ENCODE measurements at places on chromosomes 2 and 18. TPM values are rescaled to one million over a fixed set of nuclear protein-coding genes. Genes with fewer than 3 reads are reported as not detected.

GRCh38 chr2:37323176-37323780 lies 1.4 kb downstream of the PRKD3 start:
- no peak for DNase-seq

GRCh38 chr2:98463551-98463971 lies 18.9 kb downstream of the INPP4A start:
- DNase-seq: no peak

- DNase-seq: no peak
These were observed 133.4 kb downstream of the FTCDNL1 start for GRCh38 chr2:199717587-199717907.

GRCh38 chr2:25552318-25552717 lies 121.1 kb downstream of the DTNB start:
- DNase-seq: no peak

GRCh38 chr2:53230691-53231090 lies 536.9 kb upstream of the CHAC2 start:
- no peak for DNase-seq

Gene GKN2
- total RNA-seq: not detected

DNA sequence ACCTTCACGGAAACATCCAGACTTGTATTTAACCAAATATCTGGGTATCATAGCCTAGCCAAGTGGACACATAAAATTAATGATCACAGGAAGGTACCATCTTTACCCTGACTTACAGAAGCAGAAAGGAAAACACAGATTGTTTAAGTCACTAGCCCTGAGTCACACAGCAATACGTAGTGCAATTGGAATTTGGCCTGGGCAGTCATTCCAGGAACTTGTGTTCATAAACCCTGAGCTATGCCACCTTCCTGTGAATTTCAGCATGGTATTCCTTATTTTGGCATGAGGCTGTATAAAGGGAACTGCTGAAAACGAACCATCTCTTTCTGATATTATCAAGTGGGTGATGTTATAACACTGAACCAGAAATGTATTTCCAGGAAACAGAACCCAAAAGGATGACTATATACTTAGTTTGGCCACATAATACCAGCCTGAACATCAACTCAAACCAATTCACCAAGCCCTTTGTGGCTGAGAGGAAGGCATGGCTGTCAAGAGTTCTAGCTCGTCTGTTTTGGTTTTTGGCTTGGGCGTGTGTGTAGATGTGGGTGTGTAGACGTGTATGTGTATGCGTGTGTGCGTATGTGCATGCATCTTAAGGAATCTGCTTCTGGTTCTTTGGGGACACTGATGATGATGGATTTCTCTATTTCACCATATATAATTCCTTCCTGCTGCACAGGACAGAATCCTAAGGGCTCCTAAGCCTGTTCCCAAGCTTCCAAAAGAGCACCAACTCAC lies 533.4 kb upstream of the ID2 start:
- DNase-seq: no peak

DNA sequence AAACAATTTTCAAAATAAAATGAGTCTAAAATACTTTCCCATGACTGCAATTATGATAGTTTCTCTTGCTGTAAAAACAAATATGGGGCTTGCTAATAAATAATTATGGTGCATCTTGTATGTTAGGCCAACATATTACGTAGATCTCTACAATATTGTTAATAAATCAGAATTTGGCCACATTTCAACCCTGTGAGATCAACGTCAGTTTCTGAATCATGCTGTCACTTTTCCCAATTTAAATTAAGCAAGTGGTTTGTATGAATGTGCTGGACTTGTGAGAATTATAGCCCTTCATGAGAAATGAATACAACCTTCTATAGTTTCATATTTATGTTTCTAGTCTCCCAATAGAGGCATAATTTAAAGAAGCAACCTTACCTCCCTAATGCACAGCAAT lies 808.9 kb downstream of the SUCLG1 start:
- DNase-seq: no peak

DNA sequence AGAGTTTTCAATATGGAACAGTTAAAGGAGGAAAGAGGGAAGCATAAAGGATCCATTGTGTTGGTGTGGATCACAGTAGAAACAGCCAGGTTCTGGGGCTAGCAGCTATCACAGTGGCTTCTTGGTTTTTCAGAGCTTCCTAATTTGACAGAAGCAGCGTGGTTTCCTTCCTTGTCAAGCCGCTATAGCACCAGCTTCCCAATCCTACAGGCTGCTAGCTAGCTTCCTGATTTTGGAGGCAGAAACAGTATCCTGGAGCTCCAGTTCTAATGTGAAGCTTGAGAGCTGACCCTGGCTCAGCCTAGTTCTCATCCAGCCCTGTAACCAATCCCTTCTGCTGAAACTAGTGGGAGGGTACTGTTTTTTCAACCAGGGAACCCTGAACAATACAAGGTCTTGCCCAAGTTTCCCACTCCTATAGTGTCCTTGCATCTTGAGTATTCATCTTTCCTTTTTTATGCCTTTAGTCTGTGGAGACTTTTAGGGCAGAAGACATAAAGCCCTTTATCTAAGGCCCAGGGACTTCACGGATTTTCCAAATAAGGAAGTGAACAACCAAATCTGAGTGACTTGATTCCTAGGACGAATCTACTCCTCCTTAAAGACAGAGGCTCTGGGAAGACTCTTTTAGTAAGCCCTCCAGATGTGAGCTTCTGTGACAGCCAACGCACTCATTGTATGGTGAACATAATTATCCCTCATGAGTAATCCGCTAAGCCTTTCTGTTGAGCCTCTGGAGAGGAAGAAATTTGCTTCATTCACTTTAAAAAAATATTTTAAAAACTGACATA lies 33.8 kb downstream of the CCDC93 start:
- no peak for DNase-seq

Gene MZT2B
- 450 TPM for total RNA-seq

- DNase-seq: no peak
These were observed 155.8 kb downstream of the SH3BP4 start for GRCh38 chr2:235107640-235107951.

Gene MROH2A
- not detected for total RNA-seq

DNA sequence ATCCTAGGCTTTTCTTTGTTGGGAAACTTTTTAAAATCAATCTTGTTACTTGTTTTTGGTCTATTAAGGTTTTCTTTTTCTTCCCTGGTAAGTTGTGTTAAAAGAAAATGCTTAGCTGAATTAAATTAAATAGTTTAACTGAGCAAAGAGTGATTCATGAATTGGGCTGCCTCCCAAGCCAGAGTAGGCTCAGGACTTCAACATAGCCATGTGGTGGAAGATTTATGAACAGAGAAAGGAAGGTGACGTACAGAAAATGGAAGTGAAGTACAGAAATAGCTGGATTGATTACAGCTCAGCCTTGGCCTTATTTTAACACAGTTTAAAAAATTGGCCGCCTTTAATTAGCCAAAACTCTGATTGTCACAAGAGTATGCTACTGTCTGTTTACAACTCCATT lies 27.9 kb upstream of the GALNT5 start:
- no peak for DNase-seq

Gene EVX2
- not detected for total RNA-seq

DNA sequence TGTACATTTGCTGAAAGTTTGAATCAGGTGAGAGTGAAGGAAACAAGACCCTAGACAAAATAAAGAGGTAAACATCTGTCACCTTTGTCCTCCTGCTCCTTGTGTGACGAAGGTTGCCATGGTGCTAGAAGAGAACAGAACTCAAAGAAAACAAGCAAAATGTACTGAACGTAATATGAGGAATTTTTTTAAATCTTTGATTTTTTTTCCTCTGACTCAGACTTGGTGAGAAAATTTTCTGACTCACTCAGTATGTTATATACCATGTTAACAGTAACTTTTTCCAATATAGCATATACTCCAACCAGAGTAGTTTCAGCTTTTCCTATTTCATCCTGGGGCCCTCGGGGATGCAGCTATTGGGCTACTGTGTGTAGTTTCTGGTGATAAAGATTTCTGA lies 2114.6 kb upstream of the PIK3C3 start:
- no peak for DNase-seq

- DNase-seq: no peak
These were observed 54.6 kb upstream of the RASGRP3 start for GRCh38 chr2:33421820-33422219.

GRCh38 chr18:46281185-46282176 lies 177.3 kb downstream of the HAUS1 start:
- peak; percentile 70 for DNase-seq

- DNase-seq: no peak
These were observed 252.5 kb downstream of the XIRP2 start for GRCh38 chr2:167140767-167141166.

Gene MXD1
- 20.7 TPM for total RNA-seq

- no peak for DNase-seq
These were observed 65.3 kb upstream of the WIPF1 start for GRCh38 chr2:174662859-174663258.

DNA sequence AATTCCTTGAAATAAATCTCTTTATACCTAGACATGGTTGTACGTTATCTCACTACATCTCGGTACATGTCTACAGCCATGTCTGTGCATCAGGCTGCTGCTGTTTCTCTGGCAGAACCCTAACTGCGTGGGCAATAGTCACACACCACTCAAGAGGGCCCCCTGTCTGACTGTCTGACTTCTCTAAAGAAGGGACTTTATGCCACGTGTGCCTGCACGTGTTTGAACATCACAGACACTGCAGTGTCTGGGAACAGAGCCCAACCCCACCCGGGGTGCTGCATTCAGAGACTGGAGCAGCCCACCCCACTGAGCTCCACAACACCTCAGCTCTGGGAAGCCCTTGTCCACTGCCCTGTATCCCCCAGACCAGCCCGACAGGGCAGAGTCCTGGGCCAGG lies 55.0 kb downstream of the KIF1A start:
- DNase-seq: no peak

DNA sequence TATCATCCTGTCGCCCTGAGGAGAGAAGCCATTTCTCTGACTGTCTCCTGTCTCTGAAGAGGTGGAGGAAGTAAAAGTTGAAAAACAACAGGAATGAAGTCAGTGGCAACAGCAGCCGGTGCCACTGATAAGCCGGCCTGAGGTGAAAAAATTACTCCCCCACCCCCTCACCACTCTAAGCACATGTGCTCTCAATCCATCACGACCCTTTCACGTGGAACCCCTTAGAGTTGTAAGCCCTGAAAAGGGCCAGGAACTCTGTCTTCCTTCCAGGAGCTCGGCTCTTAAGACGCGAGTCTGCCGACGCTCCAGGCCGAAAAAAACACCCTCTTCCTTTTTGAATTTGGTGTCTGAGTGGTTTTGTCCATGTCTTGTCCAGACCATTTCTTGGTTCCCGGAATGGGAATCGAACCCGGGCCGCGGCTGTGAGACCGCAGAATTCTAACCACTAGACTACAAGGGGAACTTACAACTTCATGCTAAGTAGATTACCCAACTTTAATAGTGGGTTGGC lies 40.7 kb upstream of the TRIM43 start:
- no peak for DNase-seq

Gene SKA1
- total RNA-seq: 34.6 TPM

Gene SCYGR4
- total RNA-seq: not detected

- DNase-seq: no peak
These were observed 20.0 kb downstream of the SMC6 start for GRCh38 chr2:17733599-17733998.

- no peak for DNase-seq
These were observed 27.8 kb downstream of the ANO7 start for GRCh38 chr2:241216211-241216761.

- DNase-seq: no peak
These were observed 694.9 kb upstream of the KLHL29 start for GRCh38 chr2:22690096-22690495.

DNA sequence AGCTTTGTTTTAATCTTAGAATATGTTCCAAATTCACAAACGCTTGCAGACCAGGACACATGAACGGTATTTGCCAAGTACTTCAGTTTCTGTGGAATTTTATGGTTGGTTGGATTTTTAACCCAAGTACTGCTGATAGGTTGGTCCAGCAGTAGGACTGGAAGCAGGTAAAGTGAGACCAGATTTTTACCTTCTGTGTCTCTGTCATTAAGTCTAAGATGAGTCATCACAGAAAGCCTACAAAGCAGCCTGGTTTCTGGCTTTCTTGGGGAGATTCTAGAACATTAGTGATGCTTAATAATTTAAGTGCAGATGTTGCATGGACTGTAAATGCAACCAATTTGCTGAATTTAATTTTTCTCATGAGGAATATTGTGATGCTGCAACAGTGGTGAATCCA lies 100.5 kb downstream of the SCG2 start:
- DNase-seq: no peak

GRCh38 chr18:23172591-23173380 lies 37.5 kb downstream of the CABLES1 start:
- no peak for DNase-seq

DNA sequence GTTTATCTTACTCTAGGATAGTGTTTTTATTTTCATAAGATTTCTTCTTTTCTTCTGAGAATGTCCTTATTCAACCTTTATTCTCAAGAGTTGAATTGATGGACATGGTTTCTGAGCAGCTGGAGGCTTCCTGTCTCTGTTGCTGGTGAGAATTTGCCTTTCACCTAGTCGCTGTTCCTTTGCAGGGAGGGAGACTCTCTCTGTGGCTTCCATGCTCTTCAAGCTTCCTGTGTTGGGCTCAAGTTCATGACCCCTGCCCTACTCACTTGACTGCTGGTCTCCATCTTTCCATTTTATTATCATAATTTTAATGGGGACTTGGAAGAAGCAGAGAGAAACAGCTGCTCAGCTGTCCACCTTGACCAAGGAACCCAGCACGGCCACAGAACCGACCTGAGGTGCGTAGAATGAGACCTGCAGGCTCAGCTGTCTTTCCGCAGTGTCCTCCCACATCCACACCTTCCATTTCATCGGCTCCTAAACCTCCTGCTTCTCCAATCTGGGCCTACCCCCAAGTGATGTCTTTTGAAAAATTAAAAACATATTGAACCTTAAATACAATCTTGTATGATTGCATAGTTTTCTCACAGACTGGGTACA lies 24.2 kb downstream of the TMEM18 start:
- no peak for DNase-seq

DNA sequence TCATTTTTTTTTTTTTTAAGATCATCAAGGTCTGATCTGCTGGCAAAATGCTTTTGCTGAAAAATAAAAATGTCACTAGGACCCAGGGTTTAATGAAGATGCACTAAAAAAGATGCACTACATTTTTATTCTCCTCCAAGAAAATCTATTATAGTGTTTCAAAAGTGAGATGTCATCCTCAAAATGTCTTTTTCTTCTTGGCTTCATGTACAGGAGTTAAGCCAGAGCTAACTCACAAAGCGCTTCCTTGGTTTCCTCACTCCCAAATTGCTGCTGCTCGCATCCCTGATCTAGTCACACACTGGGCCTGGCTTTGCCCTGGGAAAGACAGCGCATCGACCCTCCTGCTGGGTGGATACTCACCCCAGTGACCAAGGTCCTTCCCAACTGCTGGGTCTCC lies 113.4 kb upstream of the CCDC68 start:
- DNase-seq: no peak

DNA sequence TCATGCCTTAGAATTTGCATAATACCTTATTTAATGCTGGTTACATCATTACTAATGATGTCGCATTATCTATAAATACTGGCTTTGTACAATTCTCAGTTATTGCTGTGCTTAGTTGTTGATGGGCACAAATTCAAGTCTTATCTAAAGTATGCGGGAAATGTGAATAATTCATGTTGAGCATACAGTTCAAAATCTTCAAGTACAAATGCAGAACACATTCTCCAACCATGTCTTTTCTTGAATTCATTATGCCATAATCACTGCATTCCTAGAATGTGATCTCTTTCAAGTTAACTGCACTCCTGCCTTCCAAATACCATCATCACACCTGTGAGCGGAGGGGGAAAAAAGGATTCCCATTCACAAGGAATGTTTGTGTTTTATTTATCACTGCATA lies 337.0 kb downstream of the MBD2 start:
- no peak for DNase-seq

All from activated naive CD4-positive, alpha-beta T cell treated with anti-CD3 and anti-CD28 coated beads, Interleukin-2, amount 50 U/mL, for 72 hours (primary cell).